Mammary microvascular endothelial cell (primary cell): ENCODE measurements at places on chromosomes 3 and 15. TPM values are rescaled to one million over a fixed set of nuclear protein-coding genes. Genes with fewer than 3 reads are reported as not detected.

The RTP1 gene
- total RNA-seq: not detected in 2 replicates

The COL8A1 gene
- 80.7 and 81.4 TPM in 2 replicates for total RNA-seq

The SLC15A2 gene
- 0.10 TPM in 1 of 2 replicates, not detected in the other for total RNA-seq

The SLC9C1 gene
- not detected in 2 replicates for total RNA-seq

The FOXL2NB gene
- total RNA-seq: not detected in 2 replicates

The SLC28A2 gene
- total RNA-seq: not detected in 2 replicates

The NCK1 gene
- 44.8 and 69.1 TPM in 2 replicates for total RNA-seq

The DZIP1L gene
- total RNA-seq: 4.9 and 7.0 TPM in 2 replicates

The ZNF774 gene
- 0.69 and 0.87 TPM in 2 replicates for total RNA-seq

The GMNC gene
- 0.13 and 0.54 TPM in 2 replicates for total RNA-seq

The ATP13A3 gene
- total RNA-seq: 174 and 180 TPM in 2 replicates

The SCAANT1 gene
- total RNA-seq: not detected in 2 replicates

The RNF111 gene
- 9.1 and 11.1 TPM in 2 replicates for total RNA-seq

The WDR72 gene
- total RNA-seq: not detected in 2 replicates

The ADCY5 gene
- not detected in 2 replicates for total RNA-seq

The ZBBX gene
- total RNA-seq: not detected in 2 replicates

The MOBP gene
- under 0.01 and 0.05 TPM in 2 replicates for total RNA-seq

The LRRIQ4 gene
- total RNA-seq: not detected in 2 replicates

The CYP1A2 gene
- not detected in 2 replicates for total RNA-seq

The RHOA gene
- total RNA-seq: 580 and 638 TPM in 2 replicates

The NPAP1 gene
- not detected in 2 replicates for total RNA-seq

The STRC gene
- not detected in 2 replicates for total RNA-seq
